ENCODE measurements at places on chromosomes 3 and 15.

- no peak for DNase-seq
Measured at GRCh38 chr15:67241132-67241855, 13.2 kb downstream of the AAGAB start.

- DNase-seq = no peak
Measured at GRCh38 chr3:32195995-32196540, 42.4 kb upstream of the CMTM8 start.

DNA sequence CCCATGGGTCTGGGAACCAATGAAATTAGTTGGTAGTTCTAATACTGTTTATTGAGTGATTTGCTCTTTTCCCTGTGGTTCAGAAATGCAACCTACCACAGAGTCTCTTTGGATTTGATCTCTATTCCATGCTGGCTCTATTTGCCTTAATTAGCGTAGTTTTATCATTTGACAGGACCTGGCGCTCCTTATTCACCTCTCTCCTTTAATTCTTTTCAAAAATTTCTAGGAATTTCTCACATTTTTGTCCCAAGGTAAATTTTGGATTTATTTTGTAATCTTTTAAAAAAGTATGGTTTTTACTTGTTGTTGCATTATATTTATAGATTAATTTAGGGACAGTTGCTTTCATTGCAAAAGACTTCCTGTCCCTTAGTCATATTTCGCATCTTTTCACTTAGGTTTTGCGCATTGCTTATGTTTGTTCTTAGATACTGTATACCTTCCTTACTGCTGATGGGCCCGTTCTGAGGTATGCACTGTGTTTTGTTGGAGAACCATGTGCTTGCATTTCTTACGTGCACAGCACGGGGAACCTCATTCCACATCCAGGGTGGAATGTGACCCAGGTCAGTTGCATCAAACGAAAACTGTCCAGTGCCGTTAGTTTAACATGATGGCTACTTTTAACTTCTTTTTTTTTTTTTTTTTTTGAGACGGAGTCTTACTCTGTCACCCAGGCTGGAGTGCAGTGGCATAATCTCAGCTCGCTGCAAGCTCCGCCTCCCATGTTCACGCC, 27.0 kb downstream of the SENP5 start:
- no peak for DNase-seq

- no peak for DNase-seq
Measured at GRCh38 chr15:46652266-46652665, 1017.4 kb downstream of the SQOR start.

GRCh38 chr3:153162513-153163392, 727 bp downstream of the RAP2B start:
- DNase-seq = peak; percentile 5

Data from stimulated activated CD8-positive, alpha-beta memory T cell treated with anti-CD3 and anti-CD28 coated beads, Interleukin-7, amount 100 ng/mL, for 1 hour (primary cell).